ENCODE measurements at places on chromosomes 5 and 9. TPM values are rescaled to one million over a fixed set of nuclear protein-coding genes. Genes with fewer than 3 reads are reported as not detected.

DMXL1 gene
- 24.8 TPM for total RNA-seq

CNTNAP3 gene
- total RNA-seq = 5.4 TPM

GLDC gene
- 37.8 TPM for total RNA-seq

DNA sequence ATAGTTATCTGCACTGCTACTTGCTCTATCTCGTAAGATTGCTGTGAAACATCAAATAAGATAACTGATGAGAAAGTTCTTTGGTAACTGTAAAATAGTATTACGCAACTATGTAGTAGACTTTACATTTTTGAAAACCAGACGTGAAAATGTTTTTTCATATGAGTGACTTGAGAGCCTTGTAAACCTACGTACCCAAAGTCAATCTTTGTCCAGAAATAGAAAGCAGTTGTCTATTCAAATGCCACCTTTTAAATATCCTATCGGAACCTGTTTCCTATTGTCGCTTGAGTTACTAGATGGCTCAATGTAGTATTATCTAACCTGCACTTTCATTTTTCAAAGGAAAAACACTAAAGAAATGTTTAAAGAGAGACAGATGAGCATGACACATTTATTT is 1.6 kb downstream of the FNIP1 start:
- DNase-seq = no peak

GRCh38 chr5:131252824-131253171 is 11.1 kb upstream of the CDC42SE2 start:
- DNase-seq = no peak

DNA sequence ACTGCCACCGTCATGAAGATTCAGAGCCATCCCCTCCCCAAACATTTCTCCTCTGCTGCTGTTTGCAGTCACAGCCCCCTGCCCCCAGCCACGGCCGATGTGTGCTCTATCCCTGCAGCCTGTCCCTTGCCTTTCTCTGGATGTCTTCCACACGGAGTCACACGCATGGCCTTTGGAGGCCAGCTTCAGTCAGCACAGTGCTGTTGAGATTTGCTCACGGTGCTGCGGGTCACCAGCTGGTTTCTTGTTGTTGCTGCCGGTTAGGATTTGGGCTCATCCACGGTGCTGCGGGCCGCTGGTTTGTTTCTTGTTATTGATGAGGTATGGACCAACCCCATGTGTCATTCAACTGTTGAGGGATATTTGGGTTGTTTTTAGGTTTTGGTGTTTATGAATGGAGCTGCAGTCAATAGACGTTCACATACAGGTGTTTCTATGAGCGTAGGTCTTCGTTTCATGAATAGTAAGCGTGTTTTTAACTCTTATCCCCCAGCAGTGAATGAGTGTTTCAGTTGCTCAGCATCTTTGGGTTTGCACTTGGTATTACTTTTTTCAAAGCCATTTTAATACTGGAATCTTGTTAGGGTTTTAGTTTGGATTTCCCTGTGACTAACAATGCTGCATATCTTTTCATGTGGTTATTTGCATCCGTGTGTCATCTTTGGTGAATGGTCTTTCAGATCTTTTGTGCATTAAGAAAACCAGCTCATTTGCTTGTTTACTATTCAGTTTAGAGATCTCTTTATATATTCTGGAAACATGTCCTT is 57.6 kb downstream of the AHRR start:
- no peak for DNase-seq

DNA sequence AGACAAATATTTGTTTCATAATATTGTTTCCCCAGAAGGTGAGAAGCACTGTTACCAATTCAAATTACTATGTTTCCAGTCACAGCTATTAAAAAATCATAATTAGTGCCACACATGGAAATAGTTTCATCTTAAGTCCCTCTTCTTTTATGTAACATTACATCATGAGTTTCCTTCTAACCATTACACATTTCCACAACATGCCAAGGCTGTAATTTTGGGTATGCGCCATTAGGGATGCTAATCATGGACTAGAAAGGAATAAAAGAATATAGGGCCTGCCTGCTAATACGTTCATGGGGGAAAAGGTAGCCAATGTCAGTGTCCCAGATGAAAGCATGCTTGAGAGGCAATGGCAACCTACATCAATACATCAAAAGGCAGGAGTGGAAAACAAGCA is 142.5 kb upstream of the LPAR1 start:
- no peak for DNase-seq

DNA sequence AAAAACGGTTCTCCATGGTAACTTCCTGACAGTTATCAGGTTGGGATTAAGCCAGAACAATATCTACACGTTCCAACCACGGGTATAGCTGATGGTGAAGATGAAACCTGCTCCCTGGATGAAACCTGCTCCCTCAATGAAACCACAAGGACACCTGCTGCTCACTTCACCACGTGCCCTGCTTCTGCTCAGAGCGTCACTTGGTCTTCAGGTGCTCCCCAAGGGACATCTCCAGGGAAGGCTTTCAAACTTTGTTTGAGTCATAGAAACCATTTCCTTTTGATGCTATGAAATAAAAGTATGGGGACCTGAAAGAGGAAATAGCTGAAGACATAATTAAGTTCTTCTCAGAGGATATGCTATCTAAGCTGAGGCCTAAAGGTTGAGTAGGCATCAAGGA is 242.4 kb downstream of the MED10 start:
- DNase-seq = no peak

DNA sequence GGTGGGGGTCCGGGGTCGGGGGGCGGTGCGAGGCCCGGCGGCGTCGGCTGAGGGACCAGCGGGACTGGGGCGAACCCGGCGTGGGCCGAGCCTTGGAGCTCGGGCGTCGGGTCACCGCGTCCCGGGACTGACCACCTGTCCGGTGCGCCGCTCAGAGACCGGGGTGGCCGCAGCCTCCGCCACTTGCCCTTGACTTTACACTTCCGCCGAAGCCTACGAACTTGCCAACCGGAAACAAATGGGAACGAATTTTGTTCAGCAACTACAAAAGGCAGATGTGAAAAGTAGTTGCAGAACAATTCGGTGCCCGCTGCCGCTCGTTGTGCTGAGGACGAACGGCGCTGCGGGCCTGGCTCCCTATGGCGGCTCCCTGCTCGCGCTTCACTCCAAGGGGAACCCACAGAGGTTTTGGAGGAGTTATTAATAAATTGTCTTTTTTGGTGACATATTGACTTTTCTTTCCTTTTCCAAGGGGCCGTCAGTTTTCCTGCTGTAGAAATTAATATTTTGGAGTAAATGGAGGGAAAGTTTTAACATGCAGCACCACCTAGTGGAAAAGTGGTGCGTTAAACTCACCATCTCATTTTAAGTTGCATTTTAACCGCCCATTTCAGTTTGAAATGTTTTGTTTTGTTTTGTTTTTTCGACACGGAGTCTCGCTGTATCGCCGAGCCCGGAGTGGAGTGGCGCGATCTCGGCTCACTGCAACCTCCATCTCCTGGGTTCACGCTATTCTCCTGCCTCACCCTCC is 490 bp downstream of the PCBD2 start:
- DNase-seq = no peak

DNA sequence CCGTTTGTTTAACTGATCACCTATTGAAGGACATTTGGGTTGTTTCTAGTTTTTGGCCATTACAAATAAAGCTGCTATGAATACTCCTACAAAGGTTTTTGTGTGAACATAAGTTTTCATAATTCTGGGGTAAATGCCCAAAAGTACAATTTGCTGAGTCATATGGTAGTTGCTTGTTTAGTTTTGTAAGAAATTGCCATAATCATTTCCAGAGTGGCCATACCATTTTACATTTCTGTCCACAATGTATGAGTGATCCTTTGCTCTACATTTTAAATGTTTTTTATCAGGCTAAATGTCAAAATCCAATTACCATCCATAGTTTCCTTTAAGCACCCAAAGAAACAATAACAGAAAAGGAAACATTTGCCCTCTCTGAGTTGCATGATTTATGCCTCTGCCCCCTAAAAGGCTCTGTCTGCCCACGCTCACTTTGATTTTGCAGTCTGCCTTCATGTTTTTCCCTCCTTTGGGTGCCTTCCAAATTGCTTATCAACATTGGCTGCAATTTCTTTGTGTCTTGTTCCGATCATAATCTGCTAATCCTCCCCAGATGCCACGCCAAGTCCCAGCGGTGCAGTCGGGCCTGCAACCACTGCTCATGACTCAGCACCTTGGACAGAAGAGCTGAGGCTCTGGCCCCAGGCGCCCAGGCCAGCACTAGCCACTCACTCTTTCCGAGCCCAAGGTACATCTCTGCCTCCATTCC is 339.2 kb downstream of the PIK3R1 start:
- DNase-seq = no peak

DNA sequence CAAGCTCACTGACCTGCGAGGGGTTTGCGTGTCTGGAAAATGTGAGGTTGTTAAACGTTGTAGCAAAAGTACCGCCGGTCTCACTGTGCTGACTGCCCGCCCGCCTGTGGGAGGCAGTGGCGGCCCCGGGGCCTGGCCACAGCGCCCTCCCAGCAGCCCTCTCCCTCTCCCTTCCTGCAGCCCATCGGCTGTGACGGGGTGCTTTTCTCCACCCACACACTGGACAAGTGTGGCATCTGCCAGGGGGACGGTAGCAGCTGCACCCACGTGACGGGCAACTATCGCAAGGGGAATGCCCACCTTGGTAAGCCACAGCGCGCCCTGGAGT is 6.2 kb downstream of the ADAMTSL2 start:
- no peak for DNase-seq
